Osteoblast (primary cell): ENCODE measurements at places on chromosomes 11 and 22.

DNA sequence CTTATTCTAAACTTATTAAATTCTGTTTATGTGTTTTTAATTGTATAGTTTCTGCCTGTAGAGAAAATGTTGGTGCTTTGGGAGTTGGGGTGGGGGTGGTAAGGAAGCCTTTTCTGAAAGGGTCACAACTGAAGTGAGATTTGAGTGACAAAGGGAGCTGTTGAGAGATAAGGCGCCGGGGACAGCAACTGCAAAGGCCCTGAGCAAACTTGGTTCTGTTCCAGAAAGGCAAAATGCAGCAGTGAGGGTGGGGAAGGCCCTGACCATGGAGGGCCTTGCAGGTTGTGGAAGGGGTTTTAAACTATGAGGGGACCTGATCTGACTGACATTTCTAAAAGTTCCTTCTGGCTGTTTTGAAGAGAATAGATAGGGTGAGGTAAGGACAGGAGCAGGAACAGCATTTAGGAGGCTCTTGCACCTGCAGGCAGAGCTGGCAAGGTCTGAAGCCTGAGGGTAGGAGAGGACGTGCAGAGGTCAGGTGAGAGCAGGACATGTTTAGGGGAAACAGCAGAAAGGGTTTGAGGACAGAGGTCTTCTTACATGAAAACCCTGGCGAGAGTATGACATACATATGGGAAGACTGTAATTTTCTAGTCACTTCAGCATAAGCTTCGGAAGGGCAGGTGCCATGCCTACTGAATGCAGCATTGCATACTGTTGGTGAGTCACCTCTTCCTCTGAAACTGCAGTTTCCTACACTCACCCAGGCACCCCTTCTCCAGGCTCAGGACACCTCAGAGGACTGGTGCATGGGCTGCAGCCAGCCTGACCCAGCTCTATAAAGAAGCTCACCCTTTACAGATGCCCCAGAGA, 190.7 kb downstream of the SNX19 start:
- peaks cover 17% of the 10 kb centered on the region for H3K4me1 ChIP-seq
- H3K36me3 ChIP-seq: no peaks in the 10 kb centered on the region
- peaks cover 14% of the 10 kb centered on the region for H3K27me3 ChIP-seq
- no peak overlapping the region for H3K27ac ChIP-seq
- DNase-seq: no peak
- H3K4me3 ChIP-seq: no peak overlapping the region

DNA sequence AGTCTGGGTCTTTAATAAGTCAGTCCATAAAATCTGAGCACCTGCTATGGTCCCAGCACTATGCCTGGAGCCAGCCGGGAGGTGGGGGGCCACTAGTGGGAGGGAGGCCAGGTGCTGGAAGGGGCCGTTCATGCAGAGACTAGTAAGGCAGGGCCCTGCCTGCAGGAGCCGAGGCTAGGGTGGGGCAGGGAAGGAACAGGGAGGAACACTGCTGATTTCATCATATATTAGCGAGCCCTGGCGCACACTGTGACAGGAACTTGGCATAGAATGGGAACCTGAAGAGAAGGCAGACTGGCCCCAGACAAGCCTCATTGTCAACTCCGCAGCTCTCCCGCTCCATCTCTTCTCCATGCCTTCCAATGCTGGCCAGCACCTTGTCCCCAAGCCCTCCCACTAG, 7.1 kb downstream of the VSIG10L2 start:
- no peak overlapping the region for H3K27ac ChIP-seq
- DNase-seq: peak; percentile 82
- no peaks in the 10 kb centered on the region for H3K36me3 ChIP-seq
- peaks cover 5% of the 10 kb centered on the region for H3K4me1 ChIP-seq

DNA sequence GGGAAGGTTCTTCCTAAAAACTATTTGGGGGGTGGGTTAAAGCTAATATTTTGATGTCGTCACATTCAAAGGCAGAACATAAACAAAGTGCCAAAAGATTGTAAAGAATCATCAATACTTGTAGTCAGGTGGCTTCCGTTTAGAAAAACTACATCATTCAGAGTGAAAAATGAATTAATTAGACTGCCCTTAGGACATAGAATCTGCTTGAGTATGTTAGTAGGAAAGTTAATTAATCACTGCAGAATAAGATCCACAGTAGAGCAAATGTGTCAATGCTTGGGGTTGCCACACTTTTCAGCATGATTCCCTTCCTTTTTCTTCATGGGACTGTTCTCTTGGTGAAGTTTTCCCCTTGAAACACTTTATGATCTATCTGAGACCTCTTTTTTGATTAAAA, 166.8 kb upstream of the MTNR1B start:
- H3K4me1 ChIP-seq: no peaks in the 10 kb centered on the region
- no peak overlapping the region for H3K27ac ChIP-seq
- no peaks in the 10 kb centered on the region for H3K36me3 ChIP-seq
- no peaks in the 10 kb centered on the region for H3K27me3 ChIP-seq
- H3K4me3 ChIP-seq: no peak overlapping the region
- no peak for DNase-seq

DNA sequence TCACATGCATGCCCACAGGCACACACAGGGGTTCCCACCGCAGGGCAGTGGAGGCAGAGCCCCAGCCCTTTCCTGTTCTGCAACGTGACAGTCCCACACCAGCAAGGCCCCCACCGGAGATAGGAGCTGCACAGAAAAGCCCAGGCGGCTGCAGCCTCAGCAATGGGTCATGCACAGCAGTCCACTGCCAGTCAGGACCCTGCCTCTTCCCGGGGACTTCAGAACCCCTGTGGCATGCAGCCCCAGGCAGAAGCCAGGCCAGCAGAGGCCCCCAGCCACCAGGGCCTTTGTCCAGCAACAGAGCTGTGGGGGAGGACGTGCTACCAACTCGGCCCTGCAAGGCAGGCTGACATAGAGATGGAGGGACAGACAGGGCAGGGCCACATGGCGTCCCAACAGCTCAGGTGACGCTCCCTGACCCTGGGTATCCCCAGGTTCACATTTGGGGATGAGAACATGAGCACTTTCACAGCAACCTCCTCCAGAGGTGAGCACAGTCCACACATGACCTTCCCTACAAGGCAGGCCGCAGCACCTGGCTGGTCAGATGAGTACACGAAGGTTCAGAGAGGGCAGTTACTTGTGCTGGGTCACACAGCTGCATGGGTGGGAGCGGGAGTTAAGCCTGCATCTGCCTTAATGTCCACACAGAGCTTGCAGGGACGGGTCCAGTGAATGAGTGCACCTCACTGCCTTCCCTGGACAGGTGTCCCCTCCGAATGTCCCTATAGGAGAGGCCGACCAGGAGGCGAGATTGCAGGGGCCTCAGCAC, 87.3 kb downstream of the CELSR1 start:
- no peak for DNase-seq
- H3K4me3 ChIP-seq: no peak overlapping the region
- H3K36me3 ChIP-seq: no peaks in the 10 kb centered on the region
- no peaks in the 10 kb centered on the region for H3K4me1 ChIP-seq
- H3K27ac ChIP-seq: no peak overlapping the region

DNA sequence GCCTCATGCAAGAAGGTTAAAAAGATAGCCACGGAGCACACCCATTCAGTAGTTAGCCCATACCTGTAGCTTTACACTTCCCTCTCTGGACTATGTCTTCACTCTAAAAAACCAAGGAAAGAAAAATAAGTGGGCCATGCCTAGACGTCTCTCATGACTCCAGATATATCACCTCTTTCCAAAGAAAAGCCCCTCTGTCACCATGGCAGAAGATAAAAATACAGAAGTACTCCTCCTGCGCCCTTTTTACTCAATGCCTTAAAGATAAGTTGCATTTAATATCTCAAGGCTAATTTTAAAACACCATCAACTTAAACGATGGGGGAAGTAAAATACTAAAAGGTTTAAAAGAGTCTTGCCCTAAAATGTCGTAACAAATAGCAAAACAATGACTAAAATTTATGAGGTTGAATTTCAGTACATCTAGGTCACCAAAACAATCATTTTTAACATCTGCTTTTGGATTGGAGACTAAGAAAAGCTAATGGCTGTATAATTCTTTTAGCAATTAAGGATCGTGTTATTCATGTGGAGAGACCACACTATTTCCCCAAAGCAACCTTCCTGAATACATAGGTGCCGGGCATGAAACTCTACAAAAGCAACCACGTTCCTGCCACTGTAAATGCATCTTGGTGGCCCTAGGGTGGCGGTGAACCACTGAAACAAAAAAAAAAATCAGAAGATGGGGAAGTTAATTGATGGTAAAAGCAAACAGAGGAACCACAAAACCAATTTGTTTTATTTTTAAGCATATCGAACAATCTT, 46.0 kb downstream of the CELF1 start:
- no peak overlapping the region for H3K4me3 ChIP-seq
- H3K27ac ChIP-seq: peak overlapping the region; percentile 25
- no peaks in the 10 kb centered on the region for H3K27me3 ChIP-seq
- peaks cover 41% of the 10 kb centered on the region for H3K4me1 ChIP-seq
- peak; percentile 58 for DNase-seq
- no peaks in the 10 kb centered on the region for H3K36me3 ChIP-seq

- no peaks in the 10 kb centered on the region for H3K4me1 ChIP-seq
- peak; percentile 58 for DNase-seq
- no peak overlapping the region for H3K27ac ChIP-seq
- H3K36me3 ChIP-seq: no peaks in the 10 kb centered on the region
- H3K27me3 ChIP-seq: peaks cover 17% of the 10 kb centered on the region
- H3K4me3 ChIP-seq: no peak overlapping the region
These were observed 72.0 kb downstream of the TP53I11 start for GRCh38 chr11:44878711-44879110.

DNA sequence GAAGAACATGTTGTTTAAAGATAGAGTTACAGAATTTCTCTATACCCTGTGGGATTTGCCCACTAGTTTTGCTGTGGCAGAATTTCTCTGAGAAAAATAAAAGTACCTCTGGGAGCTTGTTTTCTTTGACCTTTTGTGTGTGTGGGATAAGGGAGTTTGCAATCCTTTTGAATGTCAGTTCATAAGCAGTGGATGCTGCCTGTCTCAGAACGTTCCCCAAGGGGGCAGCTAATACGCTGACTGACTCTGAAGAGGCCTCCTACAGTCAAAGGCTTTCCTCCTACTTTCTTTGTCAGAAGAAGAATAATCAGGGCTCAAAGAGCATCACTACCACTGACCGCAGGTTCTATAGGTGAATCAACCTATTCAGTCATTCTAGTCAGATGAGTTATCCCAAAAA, 140.6 kb downstream of the AASDHPPT start:
- H3K27ac ChIP-seq: no peak overlapping the region
- H3K4me3 ChIP-seq: no peak overlapping the region
- DNase-seq: no peak
- H3K4me1 ChIP-seq: no peaks in the 10 kb centered on the region

GRCh38 chr11:119626871-119627270, 102.1 kb downstream of the NECTIN1 start:
- no peak overlapping the region for H3K27ac ChIP-seq
- peak; percentile 70 for DNase-seq
- H3K36me3 ChIP-seq: no peaks in the 10 kb centered on the region
- H3K4me1 ChIP-seq: peaks cover 11% of the 10 kb centered on the region
- peaks cover 17% of the 10 kb centered on the region for H3K27me3 ChIP-seq

GRCh38 chr11:86208572-86208971, 36.0 kb upstream of the EED start:
- H3K36me3 ChIP-seq: no peaks in the 10 kb centered on the region
- no peak overlapping the region for H3K4me3 ChIP-seq
- no peaks in the 10 kb centered on the region for H3K27me3 ChIP-seq
- DNase-seq: no peak
- no peak overlapping the region for H3K27ac ChIP-seq

DNA sequence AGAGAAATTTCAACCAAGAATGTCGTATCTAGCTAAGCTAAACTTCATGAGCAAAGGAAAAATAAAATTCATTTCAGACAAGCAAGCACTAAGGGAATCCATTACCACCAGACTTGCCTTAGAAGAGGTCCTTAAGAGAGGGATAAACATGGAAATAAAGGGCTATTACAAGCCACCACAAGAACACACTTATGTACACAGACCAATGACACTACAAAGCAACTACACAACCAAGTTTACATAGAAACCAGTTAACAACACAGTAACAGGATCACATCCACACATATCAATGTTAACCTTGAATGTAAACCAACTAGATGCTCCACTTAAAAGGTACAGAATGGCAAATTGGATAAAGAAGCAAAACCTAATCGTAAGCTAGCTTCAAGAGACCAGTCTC, 38.0 kb downstream of the TMEM123 start:
- H3K27me3 ChIP-seq: no peaks in the 10 kb centered on the region
- H3K4me3 ChIP-seq: no peak overlapping the region
- H3K27ac ChIP-seq: no peak overlapping the region
- DNase-seq: no peak

- peaks cover 33% of the 10 kb centered on the region for H3K4me1 ChIP-seq
- no peak for DNase-seq
- H3K27ac ChIP-seq: no peak overlapping the region
- H3K36me3 ChIP-seq: no peaks in the 10 kb centered on the region
These were observed 858 bp downstream of the OAF start for GRCh38 chr11:120211522-120212258.

DNA sequence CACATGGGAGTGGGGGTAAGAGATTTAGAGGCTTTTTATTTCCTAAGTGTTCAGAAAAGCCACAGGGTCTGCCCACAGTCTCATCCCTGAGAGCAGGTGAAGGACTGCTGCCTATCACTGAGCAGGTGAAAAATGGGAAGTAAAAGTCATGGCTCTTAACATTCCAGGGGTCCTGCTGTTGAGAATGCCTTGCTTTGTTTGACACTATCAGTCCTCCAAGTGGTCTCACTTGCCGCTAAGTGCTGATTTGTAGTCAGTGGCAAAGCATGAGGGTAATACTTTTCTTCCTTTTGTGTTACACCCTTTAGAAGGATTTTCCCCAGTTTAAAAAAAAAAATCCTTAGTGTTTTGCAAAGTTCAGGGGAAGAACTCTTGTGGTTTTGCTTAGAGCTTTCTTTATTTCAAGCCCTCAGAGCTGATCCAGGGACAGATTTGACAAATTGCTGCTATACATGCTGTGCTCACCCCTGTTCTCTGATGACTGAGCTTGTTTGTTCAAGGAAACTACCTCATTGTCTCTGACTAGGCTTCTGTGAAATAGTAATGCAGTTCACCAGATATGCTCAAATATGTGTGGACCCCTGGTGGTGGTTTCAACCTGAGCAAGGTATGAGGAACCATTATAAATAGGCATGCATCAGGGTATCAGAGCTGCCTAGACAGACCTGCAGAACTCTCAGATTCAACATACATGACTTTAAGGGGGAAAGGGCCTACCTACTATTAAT, 141.0 kb downstream of the ARHGAP42 start:
- H3K4me3 ChIP-seq: no peak overlapping the region
- no peak overlapping the region for H3K27ac ChIP-seq
- no peaks in the 10 kb centered on the region for H3K27me3 ChIP-seq
- H3K4me1 ChIP-seq: peaks cover 29% of the 10 kb centered on the region

GRCh38 chr11:125165111-125165842, 726 bp downstream of the PKNOX2 start:
- peaks cover 28% of the 10 kb centered on the region for H3K27me3 ChIP-seq
- DNase-seq: peak; percentile 97
- peak overlapping the region; percentile 73 for H3K4me3 ChIP-seq
- H3K27ac ChIP-seq: no peak overlapping the region
- no peaks in the 10 kb centered on the region for H3K36me3 ChIP-seq

DNA sequence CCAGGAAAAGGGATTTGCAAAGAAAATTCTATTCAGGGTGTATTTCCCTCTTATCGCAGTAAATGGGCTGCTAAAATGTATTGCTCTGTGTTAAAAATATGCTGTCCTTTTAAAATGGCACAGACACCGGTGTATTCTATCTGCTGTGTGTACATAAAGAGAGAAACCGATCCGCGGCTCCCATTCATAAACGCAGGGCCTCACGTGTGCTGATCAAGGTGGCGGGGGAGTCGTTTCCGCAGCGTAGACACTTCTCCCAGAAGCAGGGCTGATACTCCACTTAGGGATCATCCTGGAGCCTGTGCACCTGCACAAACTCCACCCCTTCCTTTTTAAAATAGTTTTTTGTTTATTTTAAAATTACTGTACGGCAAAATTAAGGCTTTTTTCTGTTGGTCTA, 26.1 kb upstream of the IGSF9B start:
- H3K36me3 ChIP-seq: no peaks in the 10 kb centered on the region
- no peak overlapping the region for H3K27ac ChIP-seq
- no peaks in the 10 kb centered on the region for H3K27me3 ChIP-seq
- H3K4me1 ChIP-seq: no peaks in the 10 kb centered on the region
